ENCODE measurements at places on chromosomes 7 and 10.

- DNase-seq = peak; percentile 85
These were observed 15.6 kb downstream of the RHEB start for GRCh38 chr7:151503902-151504714.

- DNase-seq = no peak
These were observed 14.5 kb downstream of the CAPZA2 start for GRCh38 chr7:116876664-116877442.

DNA sequence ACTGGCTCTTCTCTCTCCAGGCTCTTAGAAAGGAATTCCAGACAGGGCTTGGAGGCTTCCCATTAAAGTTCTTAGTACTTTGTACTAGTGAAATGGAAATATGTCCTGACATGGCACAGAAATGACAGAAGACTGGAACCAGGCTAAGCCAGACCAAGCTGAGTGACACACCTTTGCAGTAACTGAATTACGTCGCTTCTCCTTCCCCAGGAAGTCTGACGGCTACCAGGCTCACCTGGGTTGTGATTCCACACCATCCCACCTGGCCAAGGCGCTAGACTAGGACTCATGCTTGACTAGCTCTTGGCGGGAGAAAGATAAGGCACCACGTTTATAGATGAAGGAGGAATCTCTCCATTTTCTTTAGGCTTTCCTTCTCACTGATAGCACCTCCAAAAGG, 50.7 kb upstream of the KCNIP2 start:
- no peak for DNase-seq

DNA sequence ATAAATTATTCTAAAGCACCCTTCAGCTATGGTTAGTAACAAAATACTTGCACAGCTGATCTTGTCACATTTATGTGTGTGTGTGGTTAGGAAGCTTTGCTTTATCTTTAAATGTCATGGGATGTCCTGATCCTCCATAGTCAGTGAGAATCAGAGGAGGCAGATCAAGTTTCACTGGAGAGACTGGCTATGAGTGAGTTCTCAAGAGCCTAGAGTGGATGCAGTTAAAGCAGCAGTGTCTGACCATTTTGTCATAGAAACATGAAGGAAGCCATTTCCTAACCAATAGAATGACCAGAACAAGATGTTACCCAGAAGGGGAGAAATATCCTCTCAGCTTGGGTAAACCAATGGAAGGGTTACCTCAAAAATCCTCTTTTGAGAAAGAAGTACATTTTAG, 207.2 kb upstream of the DKK1 start:
- no peak for DNase-seq

GRCh38 chr7:140029072-140029471, 33.7 kb downstream of the PARP12 start:
- no peak for DNase-seq

DNA sequence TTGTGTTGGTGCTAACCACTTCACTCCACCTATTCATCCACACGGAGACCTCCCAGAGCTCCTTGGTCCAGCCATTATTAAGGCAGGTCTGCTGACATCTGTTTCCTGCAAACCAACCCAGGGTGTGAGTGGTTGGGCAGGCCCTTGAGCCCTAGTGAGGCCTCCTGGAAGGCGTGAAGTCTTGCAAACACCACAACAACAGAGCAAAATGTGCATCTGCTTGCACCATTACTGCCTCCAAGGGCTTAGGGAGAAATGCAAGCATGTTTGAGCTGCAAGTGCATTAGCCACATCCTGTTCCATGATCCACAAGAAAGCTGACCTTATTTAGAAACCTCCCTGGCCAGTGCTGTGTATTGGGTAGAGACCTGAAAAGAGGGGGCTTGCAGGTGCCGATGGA, 325.5 kb downstream of the GRID1 start:
- no peak for DNase-seq

DNA sequence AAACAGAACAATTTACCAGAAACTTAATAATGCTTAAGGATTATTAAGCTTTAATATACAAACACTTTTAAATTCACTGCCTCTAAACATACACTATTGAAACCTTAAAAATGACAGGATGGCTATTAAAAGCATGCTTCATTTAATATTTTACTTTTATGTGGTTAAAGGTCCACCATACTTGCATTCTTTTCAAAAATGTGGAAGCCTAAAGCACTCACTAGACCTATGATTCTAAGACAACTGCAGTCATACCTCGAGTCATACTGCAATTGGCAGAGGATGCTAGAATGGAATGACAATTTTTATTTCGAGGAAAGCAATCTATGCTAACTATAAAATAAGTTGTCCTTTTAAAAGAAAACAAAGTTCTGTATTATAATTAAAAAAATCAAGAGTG, 85.3 kb downstream of the PIP4K2A start:
- DNase-seq = peak; percentile 64

- no peak for DNase-seq
These were observed 372.5 kb downstream of the BMPER start for GRCh38 chr7:34277803-34278199.

DNA sequence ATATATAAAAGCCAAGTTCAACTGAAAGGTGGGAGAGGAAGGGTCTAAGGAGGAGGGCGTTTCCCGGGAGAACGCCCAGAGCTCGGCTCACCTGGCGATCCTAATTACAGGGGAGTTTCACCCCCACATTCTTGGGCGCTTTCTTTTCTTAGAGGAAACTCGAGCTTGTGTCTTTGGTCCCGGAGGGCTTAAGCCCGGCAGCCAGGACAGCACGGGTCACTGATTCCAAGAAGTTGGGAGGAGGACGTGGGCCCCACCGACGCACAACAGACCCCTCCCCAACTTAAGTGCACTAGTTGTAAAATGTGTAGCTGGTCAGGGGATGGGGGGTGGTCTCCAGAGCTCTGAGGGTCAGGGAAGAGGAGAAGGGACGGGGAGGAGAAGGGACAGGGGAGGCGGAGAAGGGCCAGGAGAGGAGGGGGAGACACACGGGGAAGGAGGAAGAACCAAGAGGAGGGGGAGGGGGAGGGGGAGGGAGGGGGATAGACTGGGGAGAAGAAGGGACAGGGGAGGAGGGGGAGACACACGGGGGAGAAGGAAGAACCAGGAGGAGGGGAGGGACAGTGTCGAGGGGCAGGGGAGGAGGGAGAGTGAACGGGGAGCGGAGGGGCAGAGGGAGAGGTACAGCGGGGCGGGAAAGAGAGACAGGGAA, 874 bp downstream of the BAIAP2L1 start:
- DNase-seq = peak; percentile 63

DNA sequence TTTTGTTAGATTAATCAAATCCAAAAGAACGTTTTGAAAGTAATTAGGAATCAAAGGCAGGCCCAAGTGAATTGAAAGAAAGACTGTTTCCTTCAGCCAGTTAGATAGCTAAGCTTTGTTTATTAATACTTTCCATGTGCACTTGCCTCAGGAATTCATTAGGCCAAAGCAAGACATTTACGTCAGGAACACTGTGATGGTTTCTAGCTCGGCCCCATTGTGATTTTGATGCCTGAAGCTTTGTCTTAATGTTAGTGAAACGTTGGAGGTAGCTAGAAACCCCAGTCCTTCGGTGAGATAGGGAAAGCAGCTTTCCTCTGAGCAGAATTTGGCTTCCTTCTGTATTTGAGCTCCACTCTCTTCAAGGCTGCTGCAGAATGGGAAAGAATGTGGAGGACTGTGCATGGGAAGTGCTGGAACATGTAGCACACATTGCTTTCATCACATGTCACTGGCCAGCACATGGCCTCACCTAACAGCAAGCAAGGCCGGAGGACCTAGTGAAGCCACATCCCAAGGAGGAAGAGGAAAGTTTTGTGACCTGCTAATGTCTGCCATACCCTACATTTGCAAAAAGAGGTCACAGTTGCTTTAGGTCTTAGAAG, 64.1 kb downstream of the PCGF5 start:
- DNase-seq = no peak

GRCh38 chr10:121310151-121310711, 288.0 kb downstream of the FGFR2 start:
- no peak for DNase-seq

GRCh38 chr10:71640607-71641006, 79.0 kb downstream of the C10orf105 start:
- no peak for DNase-seq

DNA sequence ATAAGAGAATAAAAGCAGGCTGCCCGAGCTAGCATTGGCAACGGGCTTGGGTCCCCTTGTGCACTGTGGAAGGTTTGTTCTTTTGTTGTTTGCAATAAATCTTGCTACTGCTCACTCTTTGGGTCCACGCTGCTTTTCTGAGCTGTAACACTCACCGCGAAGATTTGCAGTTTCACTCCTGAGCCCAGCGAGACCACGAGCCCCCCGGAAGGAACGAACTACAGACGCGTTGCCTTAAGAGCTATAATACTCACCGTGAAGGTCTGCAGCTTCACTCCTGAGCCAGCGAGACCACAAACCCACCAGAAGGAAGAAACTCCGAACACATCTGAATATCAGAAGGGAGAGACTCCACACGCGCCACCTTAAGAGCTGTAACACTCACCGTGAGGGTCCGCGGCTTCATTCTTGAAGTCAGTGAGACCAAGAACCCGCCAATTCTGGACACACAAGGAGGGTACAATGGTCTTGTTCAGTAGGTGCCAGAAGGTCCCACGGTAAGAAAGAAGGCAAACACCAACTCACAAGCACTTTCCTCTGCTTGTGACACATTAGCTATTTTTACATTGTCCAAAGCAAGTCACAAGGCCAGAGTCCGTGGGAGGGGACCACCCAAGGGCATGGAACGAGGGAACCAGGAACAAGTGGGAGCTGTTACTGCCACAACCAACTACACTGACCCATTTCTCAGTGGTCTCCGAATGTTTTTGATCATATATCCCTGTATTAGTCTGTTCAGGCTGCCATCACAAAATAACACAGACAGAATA, 29.2 kb upstream of the CACUL1 start:
- DNase-seq = no peak

DNA sequence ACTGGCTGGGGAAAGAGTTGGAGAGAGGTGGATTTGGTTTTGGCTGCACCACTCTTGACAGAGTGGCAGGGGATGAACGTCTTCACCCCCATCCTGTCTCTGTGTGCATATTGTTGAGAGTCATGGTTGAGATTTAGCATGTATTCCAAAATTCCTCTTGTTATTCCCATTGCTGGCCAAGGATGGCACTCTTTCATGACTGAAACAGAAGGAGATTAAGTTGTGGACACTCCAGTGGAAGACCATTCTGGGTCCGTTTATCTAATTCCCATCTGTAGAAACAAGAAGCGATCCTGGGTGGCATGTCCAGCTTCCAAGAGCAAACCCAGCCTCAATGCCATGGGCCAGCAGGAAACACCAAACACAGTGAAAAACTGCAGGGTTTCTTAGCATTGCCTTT, 469.0 kb upstream of the IGFBP3 start:
- DNase-seq = no peak

- no peak for DNase-seq
These were observed 2.5 kb downstream of the ARHGAP12 start for GRCh38 chr10:31926160-31926559.

GRCh38 chr10:34713875-34714274, 101.2 kb downstream of the PARD3 start:
- peak; percentile 30 for DNase-seq

DNA sequence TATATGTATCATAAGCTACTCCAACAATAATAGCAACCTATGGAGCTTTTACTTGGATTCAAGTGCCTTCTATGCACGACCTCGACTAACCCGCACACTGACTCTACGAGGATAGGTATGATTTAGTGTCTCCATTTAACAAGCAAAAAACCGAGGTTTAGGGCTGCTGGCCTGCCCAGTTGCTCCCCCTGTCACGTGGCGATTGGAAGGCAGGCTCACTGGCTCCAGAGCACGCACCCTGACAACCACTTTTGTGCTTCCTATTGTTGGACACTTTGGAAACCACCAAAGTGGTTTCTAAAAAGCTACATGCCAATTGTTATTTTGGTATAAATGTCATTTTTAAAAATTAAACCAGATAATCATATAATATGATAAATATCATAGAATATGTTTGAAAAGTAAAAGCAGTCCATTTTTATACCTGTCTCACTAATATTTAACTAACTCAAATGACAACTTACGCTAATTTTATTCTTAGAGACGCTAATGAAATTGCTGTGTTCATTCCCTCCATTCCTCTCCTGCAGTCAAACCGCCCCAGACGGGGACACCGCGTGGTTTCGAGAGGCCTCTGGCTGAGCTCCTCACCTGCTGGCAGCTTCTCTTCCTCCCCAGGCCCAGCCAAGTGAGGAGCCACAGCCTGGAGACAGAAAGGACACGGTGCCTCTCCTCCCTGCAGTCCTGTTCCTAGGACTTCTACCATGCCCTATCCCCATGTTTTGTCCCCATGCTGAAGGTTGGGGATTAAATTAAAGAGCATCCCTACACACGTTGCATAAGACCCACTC, 22.2 kb upstream of the RHEB start:
- no peak for DNase-seq

GRCh38 chr7:96235281-96235680, 86.6 kb downstream of the SLC25A13 start:
- no peak for DNase-seq

DNA sequence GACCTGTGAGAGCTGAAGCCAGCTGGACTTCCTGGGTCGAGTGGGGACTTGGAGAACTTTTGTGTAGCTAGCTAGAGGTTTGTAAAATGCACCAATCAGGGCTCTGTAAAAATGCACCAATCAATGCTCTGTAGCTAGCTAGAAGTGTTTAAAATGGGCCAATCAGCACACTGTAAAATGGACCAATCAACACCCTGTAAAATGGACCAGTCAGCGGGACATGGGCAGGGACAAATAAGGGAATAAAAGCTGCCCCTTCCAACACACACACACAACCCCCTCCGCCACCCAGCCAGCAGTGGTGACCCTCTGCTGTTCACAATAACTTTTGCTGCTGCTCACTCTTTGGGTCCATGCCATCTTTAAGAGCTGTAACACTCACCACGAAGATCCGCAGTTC, 7.1 kb downstream of the ZNF511 start:
- DNase-seq = no peak

- DNase-seq = no peak
These were observed 81.8 kb downstream of the PLCE1 start for GRCh38 chr10:94075506-94075905.

DNA sequence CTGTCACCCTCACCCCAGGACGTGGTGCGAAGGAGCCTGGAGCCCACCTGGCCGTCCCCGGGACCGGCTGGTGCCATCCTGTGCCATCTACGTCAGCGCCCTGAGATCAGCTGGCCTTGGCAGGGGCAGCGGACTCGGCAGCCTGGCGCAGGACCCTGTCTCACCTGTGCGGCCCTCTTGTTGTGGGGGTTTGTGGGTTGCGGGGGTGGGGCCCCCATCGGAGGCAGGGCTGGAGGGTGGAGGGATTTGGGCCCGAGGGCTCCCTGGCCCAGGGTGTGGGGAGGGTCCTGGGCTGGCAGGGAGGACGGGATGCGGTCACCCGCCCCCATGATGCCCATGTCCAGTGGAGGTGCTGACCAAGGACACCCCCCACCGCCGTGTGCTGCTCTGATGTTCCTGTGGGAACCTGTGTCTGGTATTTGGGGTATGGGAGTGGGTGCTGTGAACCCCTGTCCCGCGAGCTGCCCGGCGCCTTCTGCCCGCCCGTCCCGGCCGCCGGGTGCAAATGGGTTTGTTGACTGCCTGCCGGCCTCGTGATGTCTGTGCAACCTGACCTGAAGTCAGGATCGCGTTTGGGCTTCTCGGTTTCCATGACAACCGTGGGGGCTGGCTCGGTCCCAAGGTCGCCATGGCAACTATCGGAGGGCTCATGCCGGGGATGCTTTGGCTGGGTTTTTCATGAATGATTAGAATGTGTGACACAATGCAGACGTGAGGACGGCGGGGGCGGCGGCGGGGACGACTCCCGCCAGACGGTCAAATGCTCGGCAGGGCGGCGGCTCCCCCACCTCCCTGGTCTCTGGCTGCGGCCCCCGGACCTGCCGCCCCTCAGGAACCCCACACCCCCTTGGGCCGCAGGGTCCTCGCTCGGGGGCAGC, 7.3 kb downstream of the MAFK start:
- DNase-seq = peak; percentile 92

- DNase-seq = peak; percentile 13
These were observed 69.5 kb downstream of the LMBR1 start for GRCh38 chr7:156823435-156823834.

Data from fibroblast of upper back skin (primary cell).